ENCODE measurements at places on chromosomes 1 and 21.

DNA sequence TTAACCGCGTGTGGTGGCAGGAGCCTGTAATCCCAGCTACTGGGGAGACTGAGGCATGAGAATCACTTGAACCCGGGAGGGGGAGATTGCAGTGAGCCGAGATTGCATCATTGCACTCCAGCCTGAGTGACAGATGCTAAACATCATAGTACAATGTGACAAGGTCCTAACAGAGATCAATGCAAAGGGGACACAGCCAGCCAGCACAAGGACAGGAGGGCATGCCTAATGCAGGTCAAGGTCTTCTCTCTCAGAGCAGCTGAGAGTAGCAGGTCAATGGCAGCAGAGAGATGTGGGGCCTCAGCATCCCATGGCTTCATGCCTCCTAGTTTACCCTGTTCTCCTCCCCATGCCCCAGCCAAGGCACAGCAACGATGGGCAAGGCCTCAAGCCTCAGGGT, 3.0 kb upstream of the SMIM11 start:
- no peak for DNase-seq

- DNase-seq, result no peak
Measured at GRCh38 chr1:235582130-235582529, 67.5 kb downstream of the GNG4 start.

DNA sequence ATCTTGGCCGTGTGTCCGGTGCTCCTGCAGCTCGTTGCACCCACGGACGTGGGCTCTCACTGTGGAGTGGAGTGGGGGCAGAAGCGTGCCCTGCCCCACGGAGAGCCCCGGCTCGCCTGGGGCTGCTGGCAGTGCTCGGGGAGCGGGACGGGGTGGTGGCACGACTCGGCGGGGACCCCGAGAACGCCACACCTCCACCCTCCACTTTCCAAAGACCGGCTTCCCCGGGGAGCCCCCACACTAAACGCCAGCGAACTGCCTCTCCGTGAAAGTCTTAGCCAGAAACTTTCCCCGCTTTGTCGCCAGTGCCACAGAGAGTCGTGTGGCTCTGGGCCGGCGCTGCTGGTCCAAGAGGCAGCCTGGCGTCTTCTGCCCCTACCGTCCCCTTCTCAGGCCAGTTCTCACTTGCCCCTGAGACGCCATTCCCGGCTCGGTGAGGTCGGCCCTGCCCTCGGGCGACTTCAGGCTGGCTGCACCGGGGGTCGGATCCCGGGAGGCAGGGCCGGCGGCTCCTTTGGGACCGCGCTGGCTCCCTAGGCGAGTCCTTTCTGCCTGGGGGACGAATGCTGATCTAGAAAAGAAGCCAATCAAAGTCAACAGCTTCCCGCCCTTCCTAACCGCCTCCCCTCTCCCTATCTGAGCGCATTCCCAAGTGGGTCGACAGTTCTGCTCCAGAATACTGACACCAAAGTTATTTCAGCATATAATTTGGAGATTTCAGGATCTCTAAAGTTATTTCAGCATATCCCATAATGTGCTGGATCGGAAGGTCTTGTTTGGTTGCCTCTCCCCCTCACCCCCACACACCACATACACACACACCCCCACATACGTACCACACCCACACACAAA, 2.6 kb upstream of the SAMD13 start:
- DNase-seq, result peak; percentile 41

DNA sequence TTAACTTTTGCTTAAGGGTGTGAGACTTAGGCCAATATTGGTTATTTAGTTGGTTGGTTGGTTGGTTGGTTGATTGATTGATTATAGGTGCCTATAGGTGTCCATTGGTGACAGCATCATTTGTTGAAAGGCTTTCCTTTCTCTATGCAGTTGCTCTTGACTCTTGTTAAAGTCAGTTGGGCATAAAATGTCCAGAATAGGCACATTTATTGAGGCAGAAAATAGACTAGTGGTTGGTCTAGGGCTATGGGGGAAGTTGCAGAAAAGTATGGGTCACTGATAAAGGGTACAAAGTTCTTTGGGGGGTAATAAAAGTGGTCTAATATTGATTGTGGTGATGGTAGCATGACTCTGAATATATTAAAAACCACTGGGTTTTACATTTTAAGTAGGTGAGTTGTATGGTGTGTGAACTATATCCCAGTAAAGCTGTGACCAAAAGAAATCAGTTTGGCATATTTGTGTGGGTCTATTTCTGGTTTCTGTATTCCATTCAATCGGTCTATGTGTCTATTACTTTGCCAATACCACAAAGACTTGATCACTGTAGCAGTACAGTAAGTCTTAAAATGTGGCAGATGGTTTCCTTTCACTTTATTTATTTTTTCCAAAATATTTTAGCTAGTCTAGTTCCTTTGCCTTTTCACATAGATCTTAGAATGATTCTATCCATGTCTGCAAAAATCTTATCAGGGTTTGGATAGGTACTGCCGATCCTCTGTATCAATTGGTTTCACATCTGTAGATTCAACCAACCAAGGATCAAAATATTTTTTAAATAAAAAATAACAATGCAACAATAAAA, 63.0 kb downstream of the ATP1A1 start:
- no peak for DNase-seq

GRCh38 chr21:26079366-26079765, 91.2 kb downstream of the APP start:
- DNase-seq, result no peak

- no peak for DNase-seq
Measured at GRCh38 chr1:111742938-111743549, 3.8 kb upstream of the INKA2 start.

DNA sequence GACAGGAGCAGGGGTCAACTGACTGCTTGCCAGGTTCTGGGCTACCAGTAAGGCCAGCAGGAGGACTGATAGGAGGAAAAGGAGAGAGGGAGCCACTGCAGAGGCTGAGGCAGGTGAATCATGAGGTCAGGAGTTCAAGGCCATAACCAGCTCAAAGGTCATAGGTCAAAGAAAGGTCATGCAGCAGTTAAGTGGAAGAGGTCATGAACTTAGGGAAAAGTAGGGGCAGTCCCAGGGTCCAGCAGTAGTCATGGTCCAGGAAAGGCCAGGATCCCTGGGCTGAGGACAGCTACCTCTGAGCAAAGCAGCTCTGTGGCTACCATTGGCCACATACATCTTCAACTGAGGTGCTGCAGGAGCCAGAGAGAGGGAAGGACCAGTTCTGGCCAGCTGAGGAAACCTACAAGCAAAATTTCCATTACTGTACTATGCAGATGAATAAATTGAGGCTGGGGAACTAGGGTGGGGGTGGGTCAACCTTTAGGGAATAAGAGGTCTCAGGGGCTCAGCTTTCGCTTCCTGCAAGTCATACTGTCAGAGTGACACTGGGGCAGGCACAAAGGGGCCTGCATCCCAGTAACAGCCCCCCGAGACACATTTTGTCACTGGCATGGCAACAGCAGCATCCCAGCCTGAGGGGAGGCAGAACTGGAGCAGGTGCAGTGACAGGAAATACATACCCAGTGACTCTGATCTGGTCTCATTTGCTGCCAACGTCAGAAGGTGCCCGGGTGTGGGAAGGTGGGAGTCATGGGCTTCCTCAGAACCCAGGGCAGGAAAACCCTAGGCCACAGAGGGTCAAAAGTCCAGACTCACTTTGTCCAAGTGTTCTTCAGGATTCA, 5.2 kb upstream of the INPP5B start:
- no peak for DNase-seq

DNA sequence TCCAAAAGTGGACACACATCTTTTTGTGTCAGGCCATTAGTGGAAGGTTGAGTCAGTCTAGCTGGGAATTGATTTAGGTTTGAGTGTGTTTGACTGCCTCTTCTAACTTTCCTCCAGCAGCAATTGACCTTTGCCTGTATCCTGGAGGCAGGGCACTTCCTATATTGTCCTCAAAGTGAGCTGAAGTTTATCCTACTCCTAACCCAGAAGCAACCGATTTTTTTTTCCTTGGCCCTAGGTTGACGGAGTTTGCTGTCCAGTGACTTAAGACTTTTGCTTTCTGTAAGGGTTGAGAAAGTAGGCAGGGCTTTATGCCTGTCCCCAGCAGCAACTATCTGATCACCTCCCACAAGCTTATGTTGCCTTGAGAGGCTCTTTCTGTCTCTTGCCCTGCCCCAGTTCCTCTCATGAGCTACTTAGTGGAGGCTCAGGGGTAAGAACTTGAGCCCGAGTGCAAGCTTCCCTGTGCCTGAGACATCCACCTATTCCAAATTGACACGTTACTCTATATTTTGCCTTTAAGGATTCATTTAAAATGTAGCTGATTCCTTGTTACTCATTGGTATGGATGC, 30.9 kb downstream of the SLC35F3 start:
- no peak for DNase-seq

DNA sequence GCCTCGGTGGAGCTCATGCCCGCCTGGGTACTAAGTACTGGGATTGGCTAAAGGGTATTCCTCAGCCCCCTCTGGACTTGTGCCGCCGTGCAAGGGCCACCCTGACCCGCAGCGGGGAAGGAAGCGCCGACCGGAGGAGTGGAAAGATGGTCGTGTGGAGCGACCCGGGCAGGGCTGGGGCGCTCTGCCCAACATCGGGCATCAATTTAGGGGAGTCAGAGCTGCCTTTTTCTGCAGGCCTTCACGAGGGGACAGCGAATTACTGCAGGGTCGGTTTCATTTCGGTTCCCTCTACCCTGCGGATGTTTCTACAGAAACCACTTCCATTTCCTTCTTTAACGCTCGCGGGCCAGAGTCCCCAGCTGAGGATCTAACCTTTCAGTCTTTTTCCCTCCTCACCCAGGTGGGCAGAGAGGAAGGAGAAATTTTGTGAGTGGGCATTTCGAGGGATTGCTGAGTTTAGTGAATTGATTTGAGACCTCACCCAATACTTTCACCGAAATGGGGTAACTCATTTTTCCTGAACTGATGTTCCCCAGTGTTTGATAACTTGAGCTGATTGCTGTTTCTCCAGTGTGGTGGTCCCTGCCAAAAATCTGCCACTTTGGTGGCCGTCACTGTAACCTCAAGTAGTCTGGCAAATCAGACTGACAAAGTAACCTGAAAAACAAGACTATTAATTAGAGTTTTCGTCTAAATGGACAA, 1.1 kb downstream of the TOR1AIP1 start:
- no peak for DNase-seq

- no peak for DNase-seq
Measured at GRCh38 chr1:115181231-115181630, 91.9 kb upstream of the TSPAN2 start.

Data from RKO (cell line).